Heart right ventricle (tissue), 16 donors: ENCODE measurements at places on chromosomes 13 and 19. TPM values are rescaled to one million over a fixed set of nuclear protein-coding genes. Genes with fewer than 3 reads are reported as not detected.

ZNF99 gene
- 0.08 TPM for total RNA-seq

ARHGEF1 gene
- 22.1 TPM for total RNA-seq

MARK4 gene
- 34.5 TPM for total RNA-seq

ZNF285 gene
- total RNA-seq = 5.0 TPM

PTH2 gene
- total RNA-seq = not detected

NLRP9 gene
- not detected for total RNA-seq

POU2F2 gene
- total RNA-seq = 0.70 TPM

C13orf46 gene
- 0.25 TPM for total RNA-seq

ZFP36 gene
- total RNA-seq = 42.0 TPM

LAIR2 gene
- total RNA-seq = not detected
